Stimulated activated CD4-positive, alpha-beta T cell treated with anti-CD3 and anti-CD28 coated beads, Interleukin-12 subunit alpha, Interleukin-12 subunit beta, amount 100 ng/mL, for 4 hours (primary cell): ENCODE measurements at places on chromosomes 12 and 14.

- no peak for DNase-seq
Observed at GRCh38 chr12:607541-608001, 55.7 kb downstream of the NINJ2 start.

DNA sequence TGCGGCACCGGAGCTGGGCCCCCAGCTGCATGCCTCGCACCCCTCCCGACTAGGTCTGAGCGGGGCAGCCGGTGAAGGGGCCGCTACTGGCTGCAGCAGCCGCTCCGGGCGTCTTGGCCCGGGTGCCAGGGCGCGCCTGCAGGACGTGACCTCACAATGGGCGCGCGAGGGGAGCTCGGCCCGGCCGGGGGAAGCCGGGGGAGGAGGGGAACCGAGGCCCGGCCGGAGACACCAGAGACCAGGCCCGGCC is 353 bp downstream of the BAG5 start:
- peak; percentile 33 for DNase-seq

- no peak for DNase-seq
Observed at GRCh38 chr12:122148657-122149056, 25.4 kb downstream of the IL31 start.

DNA sequence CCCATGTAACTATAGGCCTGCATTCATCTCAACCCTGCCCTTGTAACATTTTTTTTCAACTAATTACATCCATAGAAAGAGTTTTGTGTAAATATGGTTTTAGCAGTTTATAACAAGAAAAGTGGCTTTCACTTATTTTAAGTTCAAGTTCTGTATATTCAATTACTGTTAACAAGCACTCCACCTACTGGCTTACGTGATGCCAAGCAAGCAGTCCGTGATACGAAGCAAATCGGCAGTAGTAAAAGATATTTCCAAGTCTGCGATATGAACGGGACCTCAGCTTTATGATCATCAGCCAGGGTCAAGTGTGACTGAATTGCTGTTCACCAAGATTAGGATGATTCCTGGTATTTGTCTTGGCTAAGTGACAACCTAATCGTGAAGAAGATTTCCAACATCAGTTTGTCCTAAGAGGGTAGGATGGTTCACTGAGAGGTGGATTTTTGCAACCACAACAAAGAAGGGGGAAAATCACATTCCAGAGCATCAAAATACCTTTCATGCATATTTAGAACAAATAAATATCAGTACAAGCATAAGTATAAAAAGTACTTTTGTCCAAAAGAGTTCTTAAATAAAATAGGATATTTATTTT is 456.2 kb downstream of the FOXG1 start:
- no peak for DNase-seq

DNA sequence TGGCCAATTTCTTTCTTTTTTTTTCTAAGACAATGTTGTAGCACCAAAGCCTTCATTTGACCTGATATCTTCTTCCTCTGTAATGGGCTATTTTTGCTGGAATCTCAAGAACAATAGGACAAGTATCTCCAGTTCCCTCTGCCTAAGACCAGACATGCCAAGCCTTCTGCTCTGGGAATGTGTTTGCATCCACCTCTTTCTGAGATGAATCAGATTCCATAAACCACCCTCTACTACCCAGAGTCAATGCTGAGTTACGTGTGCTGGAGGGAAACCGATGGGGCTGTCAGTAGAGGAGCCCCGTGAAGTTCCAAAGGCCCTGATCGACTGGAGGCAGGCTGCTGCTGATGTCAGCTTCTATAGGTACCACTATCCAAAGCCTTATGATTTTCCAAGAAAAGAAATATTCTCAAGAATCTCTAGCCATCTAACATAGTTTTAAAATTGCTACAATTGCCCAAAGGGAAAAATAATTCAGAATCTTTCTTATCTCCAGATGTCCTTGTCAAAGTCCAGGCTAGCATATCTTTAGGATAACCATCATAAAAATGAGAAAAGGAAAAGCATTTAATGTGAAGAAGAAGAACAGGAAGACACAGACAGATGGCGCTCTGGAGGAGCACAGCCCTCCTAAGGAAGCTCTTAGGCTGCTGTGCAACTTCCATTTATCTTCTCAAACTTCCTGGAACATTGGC is 101.9 kb downstream of the SLC8A3 start:
- no peak for DNase-seq

- peak; percentile 74 for DNase-seq
Observed at GRCh38 chr12:52036587-52037171, 14.6 kb upstream of the NR4A1 start.

DNA sequence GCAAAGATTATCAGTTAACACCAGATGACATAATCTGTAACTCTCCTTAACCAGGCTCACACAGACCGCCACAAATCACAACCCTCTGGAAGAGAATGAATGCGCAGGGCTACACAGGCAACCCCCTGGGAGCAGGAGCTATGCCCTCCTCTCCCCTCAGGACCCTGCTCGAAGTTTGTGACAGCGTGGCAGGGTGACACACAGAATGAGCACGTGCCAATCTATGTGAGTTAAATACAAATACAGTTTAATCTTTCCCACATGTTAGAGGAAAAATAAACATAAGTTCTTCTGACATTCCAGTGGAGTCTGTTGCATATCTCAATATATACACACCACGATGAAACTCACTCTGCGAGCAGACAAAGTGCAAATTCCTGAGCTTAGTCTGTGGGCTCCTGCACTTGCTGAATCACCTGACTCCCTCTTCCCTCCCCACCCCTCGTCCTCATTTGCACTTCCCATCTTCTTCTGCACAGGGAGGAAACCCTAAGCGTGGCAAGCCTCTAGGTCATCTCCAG is 37.6 kb downstream of the BCAT1 start:
- no peak for DNase-seq

- no peak for DNase-seq
Observed at GRCh38 chr14:68966872-68967301, 12.2 kb downstream of the ACTN1 start.

DNA sequence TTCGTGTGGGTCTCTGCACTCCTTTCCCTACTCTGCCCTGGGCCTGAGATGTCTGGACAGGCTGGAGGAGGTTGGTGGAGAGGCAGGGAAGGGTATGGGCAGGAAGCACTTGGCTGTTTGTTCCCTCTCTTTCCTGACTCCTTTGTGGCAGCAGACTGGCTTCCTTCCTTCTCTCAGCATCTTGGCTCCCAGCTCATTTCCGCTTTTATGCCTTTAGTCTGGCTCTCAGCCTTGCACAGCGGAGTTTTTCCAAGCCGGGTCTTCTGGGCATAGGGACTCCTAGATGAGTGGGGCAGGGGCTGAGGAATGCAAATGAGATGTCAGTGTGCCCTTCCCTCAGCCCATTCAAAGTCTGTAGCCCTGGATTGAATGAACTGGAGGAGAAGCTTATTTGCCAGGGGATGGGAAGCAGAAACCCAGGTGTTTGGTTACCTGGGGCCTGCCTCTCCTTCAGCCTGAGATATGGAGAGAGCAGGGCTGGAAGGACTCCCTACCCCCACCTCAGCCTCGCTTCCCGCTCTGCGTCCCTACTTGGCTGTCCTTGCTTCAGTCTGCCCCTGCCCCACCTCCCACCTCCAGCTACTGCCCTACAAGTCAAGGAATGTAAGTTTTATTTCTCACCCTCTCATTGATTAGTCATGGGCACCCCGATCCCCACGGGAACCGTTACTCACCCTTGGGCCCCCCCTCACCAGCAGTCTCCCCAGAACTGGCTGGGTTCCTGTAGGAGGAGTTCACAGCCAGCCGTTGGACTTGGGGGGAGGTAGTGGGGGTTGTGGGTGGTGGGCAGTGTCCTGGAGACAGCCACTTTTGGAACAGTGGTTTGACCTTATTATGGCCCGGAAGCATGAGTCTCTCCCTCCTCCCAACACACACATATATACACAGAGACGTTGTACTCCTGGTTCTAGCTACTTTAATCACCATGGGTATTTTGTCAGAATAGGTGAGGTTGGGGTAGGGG is 9.3 kb upstream of the ITGA5 start:
- DNase-seq: no peak

GRCh38 chr14:54489318-54489683 is 521 bp upstream of the GMFB start:
- no peak for DNase-seq

GRCh38 chr12:3367750-3368444 is 123.1 kb upstream of the PRMT8 start:
- DNase-seq: no peak

- DNase-seq: no peak
Observed at GRCh38 chr14:53316504-53316903, 163.4 kb upstream of the DDHD1 start.

DNA sequence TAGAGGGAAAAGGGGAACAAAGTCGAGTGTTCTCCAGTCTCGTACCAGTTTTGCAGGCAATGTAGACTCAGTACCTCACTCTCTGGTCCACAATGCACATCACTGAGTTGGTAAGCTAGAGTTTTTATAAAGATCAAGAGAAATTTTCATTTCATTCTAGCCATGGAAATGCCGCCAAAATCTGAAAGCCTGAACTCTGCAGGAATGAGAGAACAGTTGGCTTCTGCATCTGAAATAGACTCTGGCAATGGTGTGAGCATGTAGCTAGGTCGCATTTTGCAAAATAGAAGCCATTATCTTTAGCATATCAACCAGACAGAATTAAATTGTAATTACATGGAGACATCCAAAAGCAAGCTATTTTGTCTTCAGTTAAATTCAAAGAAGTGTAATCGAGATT is 381.0 kb downstream of the NOVA1 start:
- DNase-seq: no peak

- no peak for DNase-seq
Observed at GRCh38 chr14:66152302-66152701, 333.9 kb upstream of the CCDC196 start.

DNA sequence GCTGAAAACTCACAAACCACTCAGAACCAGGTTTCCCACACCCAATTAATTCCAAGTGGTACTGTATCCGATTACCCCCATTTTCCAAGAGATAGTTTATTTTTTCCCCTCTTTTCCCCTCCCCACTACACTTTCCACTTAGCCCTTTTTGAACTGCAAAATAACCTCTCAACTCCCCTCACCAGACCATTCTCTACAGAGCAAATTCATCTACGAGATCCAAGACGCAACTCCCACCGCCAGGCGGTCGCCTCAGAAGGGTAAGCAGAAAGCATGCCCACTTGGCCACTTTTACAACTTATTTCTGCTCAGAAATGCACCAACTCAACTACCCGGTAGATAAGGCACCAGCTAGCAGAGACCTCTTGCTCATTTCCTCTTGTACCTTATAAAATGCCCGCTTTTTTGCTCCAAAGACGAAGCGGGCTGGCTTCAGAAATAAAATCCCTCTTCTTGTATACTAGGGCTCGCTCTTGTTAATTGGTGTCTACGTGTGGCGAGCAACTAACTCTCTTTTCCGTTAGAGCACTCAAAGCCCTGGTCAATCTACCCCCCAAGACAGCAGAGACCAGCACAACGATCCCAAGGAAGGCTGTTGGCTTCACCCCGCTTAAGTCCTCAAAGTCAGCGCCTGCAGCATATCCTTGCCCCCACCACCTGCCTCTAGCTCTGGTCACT is 910 bp upstream of the SRP54 start:
- DNase-seq: peak; percentile 32

DNA sequence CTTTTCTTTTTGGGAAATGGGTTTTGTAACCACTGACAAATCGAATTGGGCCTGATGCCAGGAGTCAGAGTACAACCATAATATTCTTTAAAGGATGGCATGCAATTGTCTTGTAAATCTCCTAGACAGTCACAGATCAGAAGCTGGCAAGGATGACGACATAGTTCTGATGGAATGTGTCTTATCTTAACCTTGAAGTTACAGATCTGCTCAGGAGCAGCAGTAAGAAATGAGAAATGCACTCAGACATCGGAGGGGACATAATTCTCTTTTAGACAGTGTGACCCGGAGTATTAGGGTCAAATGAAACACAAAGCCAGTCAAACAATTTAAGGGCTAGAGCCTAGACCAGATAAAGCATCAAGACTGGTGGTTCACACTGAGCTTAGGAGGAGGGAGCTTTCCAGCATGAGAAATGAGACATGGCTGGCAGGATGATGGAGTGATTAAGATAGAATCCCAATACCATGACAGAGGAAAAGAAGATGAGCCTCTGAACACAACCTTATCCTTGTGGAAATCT is 17.5 kb downstream of the CBX5 start:
- no peak for DNase-seq

DNA sequence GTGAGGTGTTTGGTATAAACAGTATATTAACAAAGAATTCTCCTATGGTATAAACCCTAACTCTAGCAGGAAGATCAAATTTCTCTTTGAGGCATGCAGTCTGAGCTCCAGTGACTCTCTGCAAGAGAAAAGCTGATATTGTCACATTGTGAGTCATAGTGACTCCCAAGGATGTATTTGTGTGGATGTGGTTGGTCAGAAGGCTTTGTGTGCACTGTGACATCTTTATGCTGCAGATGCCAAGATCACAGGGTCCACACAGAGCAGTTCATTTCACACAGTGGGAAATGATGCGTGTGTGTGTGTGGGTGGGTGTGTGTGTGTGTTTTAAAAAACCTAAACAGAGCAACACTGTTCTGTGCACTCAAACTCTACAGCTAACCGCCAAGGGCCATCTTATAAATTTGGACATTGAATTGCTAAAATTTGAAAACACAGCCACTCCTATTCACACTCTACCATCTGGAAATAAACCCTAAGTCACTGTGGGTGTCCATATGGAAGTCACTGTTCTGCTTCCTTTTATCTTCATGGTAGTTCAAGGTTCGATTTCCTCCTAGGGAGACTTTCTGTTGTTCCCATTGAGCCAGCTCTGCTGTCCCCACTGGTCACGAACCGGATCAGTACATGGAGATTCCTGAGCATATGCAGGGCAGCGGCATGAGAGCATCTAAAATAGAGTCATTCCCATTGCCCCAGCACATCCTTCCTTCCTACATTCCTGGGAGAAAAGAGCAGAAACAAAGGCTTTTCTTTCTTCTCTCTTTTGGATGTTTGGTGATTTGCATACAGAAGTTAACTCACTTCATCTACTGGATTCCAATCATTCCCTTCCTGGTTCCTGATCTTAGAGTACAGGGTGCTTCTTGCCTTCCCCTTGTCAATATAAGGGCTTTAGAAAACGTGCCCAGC is 727.6 kb downstream of the DIO2 start:
- no peak for DNase-seq

- DNase-seq: no peak
Observed at GRCh38 chr12:59780605-59781135, 184.8 kb downstream of the SLC16A7 start.

DNA sequence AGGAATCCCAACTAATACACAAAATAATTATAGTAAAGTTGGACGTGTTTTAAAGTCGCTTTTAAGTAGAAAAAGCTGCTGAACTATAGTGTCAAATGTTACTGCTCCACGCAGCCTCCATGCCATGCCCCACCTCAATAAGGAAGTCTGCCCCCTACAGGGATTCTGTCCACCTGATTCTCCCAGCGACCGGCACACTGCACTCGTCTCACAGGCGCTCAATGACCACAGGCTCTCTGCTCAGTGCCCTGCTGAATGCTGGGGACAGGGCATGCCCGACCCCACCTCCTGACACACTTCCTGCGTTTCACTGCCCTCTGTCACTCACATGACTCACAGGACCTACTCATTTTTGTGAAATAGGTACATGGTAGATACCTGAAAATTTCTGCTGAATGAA is 48.9 kb downstream of the BDKRB1 start:
- no peak for DNase-seq

- no peak for DNase-seq
Observed at GRCh38 chr14:64654246-64654900, 49.9 kb upstream of the PLEKHG3 start.

GRCh38 chr12:6987956-6988553 is 17.3 kb downstream of the EMG1 start:
- DNase-seq: no peak
